Sigmoid colon (tissue), 7 donors: ENCODE measurements at places on chromosomes 1 and 21. TPM values are rescaled to one million over a fixed set of nuclear protein-coding genes. Genes with fewer than 3 reads are reported as not detected.
A peak's percentile ranks its signal among the peaks of the same experiment; 100 is the strongest.

Gene OR2T33
- total RNA-seq, result not detected

Gene LAMC2
- total RNA-seq, result 3.2 TPM

DNA sequence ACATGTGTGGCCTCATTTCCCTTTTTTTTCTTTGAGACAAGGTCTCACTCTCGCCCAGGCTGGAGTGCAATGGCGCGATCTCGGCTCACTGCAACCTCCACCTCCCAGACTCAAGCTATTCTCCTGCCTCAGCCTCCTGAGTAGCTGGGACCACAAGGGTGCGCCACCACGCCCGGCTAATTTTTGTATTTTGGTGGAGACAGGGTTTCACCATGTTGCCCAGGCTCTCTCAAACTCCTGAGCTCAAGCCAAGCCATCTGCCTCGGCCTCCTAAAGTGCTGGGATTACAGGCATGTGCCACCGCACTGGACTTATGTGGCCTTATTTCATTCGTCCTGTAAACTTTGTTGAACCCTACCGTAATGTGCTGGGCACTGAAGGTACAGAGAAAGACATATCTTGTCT is 569 bp upstream of the WARS2 start:
- H3K27ac ChIP-seq, result peak overlapping the region; percentile 93
- no peaks in the 10 kb centered on the region for H3K27me3 ChIP-seq
- H3K36me3 ChIP-seq, result no peaks in the 10 kb centered on the region
- H3K4me3 ChIP-seq, result peak overlapping the region; percentile 42
- H3K4me1 ChIP-seq, result no peaks in the 10 kb centered on the region

Gene KDF1
- not detected for total RNA-seq

DNA sequence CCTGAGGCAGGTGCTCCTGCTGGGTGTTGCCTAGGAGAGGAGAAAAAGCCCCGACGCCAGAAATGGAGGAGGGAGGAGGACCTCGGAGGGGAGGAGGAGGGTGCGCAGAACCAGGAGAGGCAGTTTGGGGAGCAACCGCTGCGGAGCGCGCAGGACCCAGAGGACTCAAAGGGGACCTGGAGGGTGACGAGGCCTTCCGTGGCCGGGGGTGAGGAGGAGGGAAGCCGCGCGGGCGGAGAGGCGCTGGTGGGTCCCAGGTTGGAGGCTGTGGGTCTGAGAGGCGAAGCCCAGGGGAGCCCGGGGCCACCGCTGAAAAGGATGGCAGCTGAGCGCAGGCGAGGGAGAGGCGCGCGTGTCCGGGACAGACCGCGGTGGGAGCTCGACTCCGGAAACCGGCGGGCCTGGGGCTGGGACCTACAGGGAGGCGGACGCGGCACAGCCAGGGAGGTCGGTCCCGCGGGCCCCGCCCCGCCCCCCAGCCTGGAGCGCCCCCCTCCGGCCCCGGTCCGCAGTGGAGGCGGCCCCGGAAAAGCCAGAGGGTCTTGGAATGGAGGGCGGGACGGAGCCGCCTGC is 15.1 kb downstream of the RNF223 start:
- peak overlapping the region; percentile 57 for H3K4me3 ChIP-seq
- no peaks in the 10 kb centered on the region for H3K36me3 ChIP-seq
- H3K27me3 ChIP-seq, result peaks cover 48% of the 10 kb centered on the region
- DNase-seq, result no peak
- no peak overlapping the region for H3K27ac ChIP-seq
- peaks cover 26% of the 10 kb centered on the region for H3K4me1 ChIP-seq
